Thoracic aorta endothelial cell (primary cell): ENCODE measurements at places on chromosomes 5 and 9. TPM values are rescaled to one million over a fixed set of nuclear protein-coding genes. Genes with fewer than 3 reads are reported as not detected.

Gene CDX1
- not detected in 2 replicates for total RNA-seq

Gene TOMM5
- total RNA-seq = 218 and 229 TPM in 2 replicates

Gene CTNND2
- not detected in 2 replicates for total RNA-seq

Gene PROB1
- 1.7 and 3.2 TPM in 2 replicates for total RNA-seq

Gene FCN1
- not detected in 2 replicates for total RNA-seq

Gene PRLR
- total RNA-seq = not detected in 2 replicates

Gene CORO2A
- total RNA-seq = 0.40 and 0.72 TPM in 2 replicates

Gene SLC36A2
- not detected in 2 replicates for total RNA-seq
